ENCODE measurements at places on chromosomes 1 and 21.

- no peaks in the 10 kb centered on the region for H3K27me3 ChIP-seq
- no peak overlapping the region for H3K4me3 ChIP-seq
- H3K4me1 ChIP-seq = no peaks in the 10 kb centered on the region
- H3K36me3 ChIP-seq = no peaks in the 10 kb centered on the region
These were observed 76.4 kb upstream of the IFFO2 start for GRCh38 chr1:19032701-19033514.

DNA sequence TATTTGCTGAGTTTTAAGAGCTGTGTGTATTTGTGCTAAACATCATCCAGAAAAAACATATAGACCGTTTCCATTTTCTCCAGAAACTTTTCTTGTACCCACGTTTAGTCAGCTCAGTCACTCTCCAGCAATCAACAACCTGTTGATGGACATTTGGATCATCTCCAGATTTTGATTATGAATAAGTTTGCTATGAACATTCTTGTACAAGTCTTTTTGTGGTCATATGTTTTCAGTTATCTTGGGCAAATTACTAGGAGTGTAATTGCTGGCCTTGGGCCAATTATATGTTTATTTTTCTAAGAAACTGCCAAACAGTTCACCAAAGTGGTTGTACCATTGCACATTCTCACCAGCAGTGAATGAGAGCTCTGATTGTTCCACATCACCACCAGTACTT lies 221.8 kb downstream of the CENPF start:
- H3K36me3 ChIP-seq = no peaks in the 10 kb centered on the region
- H3K4me3 ChIP-seq = no peak overlapping the region
- no peaks in the 10 kb centered on the region for H3K27me3 ChIP-seq
- no peak overlapping the region for H3K27ac ChIP-seq
- H3K4me1 ChIP-seq = no peaks in the 10 kb centered on the region

DNA sequence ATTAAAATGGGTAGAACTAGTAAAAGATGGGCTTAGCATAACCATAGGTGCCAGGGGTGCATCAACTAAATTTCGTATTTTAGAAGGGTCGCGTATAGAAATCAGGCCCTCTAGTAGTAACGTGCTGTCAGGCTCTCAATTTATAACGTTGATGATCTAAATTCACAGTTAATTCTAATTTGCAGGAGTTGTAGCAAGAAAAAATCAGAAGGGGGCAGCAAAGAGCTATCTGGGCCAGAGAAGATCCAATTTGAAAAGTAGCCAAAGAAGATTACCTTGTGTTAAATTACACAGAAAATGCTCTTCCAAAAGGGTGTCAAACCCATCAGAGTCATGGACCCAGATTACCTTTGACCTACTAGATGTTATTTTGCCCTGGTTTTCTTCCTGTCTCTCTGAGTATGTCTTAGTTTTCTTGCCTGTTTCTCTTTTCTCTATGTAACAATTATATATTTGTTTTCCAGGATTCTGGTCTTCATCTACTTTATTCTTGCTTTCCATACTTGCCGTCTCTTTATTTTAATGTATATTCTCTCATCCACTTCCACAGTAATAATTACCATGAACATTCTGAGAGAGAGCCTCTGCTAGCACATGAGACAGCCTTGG lies 1030.9 kb downstream of the AMY1C start:
- H3K36me3 ChIP-seq = no peaks in the 10 kb centered on the region
- DNase-seq = peak; percentile 35
- H3K4me3 ChIP-seq = no peak overlapping the region
- no peaks in the 10 kb centered on the region for H3K4me1 ChIP-seq
- H3K27me3 ChIP-seq = no peaks in the 10 kb centered on the region
- H3K27ac ChIP-seq = no peak overlapping the region

DNA sequence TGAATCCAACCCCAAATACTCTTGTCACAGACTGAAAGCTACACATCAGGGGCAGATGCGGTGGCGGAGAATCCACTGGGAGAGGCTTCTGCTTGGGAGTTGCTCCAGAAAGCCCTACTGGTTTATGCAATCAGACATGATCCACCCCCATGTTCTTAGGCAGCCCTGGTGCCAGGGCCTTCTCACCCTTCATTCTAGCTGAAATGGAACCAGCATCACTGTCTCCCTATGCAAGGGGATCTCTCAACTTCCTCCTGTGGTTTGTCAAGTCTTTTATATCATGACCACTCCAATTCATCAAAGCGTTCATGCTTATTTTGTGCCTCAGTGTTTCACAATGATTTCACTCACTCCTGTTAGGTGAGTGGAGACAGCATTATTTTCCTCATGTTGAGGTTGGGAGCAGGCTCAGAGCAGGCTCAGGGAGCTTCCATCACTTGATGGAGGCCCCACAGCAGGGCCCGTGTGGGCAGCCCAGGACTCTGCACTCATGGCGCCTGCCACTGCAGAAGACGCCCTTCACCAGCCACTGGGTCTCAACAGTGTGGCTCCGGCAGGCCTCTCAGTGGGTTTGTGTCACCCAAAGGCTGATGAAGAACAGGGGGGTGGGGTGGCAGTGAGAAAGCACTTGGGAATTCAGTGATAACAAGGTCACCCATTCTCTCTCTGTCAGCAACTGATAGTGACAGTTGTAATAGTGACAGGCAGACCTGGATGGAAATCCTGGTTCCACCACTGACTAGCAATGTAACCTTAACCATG lies 67.1 kb downstream of the CD58 start:
- no peaks in the 10 kb centered on the region for H3K27me3 ChIP-seq
- H3K27ac ChIP-seq = peak overlapping the region; percentile 79
- no peaks in the 10 kb centered on the region for H3K36me3 ChIP-seq
- H3K4me1 ChIP-seq = peaks cover 30% of the 10 kb centered on the region
- no peak overlapping the region for H3K4me3 ChIP-seq

DNA sequence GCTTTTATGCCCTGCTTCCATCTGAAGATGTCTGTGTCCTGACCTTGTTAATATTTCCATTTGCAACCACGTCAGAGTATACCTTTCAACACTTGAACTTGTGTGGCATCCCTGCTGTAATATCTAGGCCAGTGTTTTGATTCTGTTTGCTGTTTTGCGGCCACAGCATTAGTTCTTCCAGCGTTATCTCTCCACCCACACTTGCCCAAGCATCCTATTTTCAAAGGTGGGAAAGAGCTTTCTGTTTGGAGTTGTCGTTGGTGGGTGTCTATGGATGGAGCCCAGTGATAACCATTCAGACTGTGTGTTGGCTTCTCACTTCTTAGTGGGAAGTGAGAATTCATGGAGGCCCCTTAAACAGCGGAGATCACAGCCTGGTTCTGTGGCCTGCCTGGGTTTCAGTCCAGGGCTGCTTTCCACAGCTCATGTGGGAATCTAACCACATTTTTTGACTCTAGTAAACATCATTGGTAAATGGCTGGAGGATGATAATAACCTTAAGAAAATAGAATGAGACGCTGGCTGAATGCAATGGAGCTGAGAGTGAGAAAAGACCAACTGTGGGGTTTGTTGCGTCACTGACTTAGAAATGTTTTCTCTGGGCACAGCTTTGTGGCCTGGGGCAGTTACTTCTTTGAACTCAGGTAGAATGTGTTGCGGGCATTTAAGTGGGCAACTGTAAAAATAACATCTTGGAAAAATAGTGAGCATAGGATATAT lies 7.6 kb downstream of the TENT5C start:
- DNase-seq = peak; percentile 66
- no peaks in the 10 kb centered on the region for H3K27me3 ChIP-seq
- H3K36me3 ChIP-seq = no peaks in the 10 kb centered on the region
- H3K27ac ChIP-seq = peak overlapping the region; percentile 30

GRCh38 chr1:7329868-7330615 lies 441.1 kb upstream of the VAMP3 start:
- no peak overlapping the region for H3K27ac ChIP-seq
- no peaks in the 10 kb centered on the region for H3K36me3 ChIP-seq
- no peak overlapping the region for H3K4me3 ChIP-seq
- peaks cover 2% of the 10 kb centered on the region for H3K27me3 ChIP-seq

DNA sequence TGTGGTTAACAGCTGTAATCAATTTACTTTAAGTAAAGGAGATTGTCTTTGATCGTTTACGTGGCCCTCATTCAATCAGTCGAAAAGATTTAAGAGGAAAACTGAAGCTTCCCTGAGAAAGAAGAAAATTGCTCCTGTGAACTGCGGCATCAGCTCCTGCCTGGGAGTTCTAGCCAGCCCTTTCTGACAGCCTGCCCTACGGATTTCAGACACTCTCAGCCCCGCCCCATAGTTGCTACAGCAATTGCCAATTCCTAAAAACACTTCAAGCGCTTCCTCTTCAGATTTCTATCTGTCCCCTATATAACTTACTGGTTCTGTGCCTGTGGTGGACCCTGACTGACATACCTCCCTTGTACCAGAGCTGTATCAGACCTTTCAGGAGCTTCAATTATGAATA lies 277.6 kb downstream of the DSCAM start:
- H3K4me3 ChIP-seq = no peak overlapping the region
- no peak overlapping the region for H3K27ac ChIP-seq

DNA sequence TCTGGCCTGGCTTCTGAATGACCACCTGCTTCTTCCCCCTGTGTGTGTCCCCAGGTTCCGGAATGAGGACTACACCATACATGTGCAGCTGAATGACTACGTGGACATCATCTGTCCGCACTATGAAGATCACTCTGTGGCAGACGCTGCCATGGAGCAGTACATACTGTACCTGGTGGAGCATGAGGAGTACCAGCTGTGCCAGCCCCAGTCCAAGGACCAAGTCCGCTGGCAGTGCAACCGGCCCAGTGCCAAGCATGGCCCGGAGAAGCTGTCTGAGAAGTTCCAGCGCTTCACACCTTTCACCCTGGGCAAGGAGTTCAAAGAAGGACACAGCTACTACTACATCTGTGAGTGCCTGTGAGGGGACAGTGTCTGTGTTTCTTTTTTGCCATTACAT lies 3.6 kb downstream of the EFNA1 start:
- no peak overlapping the region for H3K27ac ChIP-seq
- DNase-seq = no peak
- no peak overlapping the region for H3K4me3 ChIP-seq
- no peaks in the 10 kb centered on the region for H3K27me3 ChIP-seq
- H3K36me3 ChIP-seq = no peaks in the 10 kb centered on the region

GRCh38 chr1:88441022-88441421 lies 243.1 kb upstream of the PKN2 start:
- no peaks in the 10 kb centered on the region for H3K27me3 ChIP-seq
- no peak overlapping the region for H3K4me3 ChIP-seq
- no peak for DNase-seq
- no peaks in the 10 kb centered on the region for H3K36me3 ChIP-seq
- no peaks in the 10 kb centered on the region for H3K4me1 ChIP-seq
- H3K27ac ChIP-seq = no peak overlapping the region

DNA sequence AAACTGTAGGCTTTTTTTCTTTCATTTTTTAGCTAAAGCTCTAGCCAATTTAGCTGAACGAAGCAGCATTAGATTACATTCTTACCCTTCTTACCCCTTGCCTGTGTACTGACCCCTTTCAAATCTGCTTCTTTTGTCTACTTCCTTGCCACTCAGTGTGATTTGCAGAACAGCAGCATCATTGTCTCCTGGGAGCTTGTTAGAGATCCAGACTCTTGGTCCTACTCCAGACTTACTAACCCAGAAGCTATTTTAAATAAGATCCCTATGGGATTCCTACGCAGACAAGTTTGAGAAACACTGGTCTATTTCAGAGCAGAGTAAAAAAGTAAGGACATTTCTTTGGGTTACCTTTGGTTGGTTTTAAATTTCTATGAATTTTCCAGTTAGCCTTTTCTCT lies 13.8 kb downstream of the LRRC39 start:
- no peak overlapping the region for H3K4me3 ChIP-seq
- no peak overlapping the region for H3K27ac ChIP-seq
- no peak for DNase-seq
- no peaks in the 10 kb centered on the region for H3K27me3 ChIP-seq
- no peaks in the 10 kb centered on the region for H3K4me1 ChIP-seq

DNA sequence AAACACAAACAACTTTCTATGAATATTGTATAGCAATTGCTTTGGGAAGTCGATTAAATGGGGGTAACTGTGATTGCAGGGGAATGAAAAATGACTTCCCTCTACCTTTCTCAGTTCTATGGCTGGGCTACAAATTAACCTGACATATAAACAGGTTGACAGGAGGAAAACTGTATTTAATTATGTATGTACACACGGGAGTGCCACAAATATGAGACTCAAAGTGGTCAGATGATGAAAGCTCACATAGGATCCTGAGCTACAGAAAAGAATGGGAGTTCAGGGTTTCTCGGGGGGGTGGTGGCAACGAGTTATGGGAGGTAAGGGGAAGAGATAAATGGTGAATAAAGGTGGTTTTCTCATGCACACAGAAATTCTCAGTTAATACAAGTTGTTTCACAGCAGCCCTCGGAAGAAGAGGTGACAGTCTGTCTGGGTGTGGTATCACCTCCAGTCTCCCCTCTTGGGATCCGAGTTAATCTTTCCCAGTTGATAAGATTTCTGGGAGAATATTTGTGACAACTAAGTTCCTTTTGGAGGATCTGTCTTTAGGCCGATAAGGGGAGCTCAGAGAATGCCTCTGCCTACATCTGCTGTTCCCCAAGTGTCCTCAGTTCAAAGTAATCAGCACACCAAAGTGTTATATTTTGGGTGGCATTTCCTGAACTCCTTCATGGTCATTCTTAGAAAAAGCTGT lies 26.3 kb downstream of the GADD45A start:
- no peaks in the 10 kb centered on the region for H3K27me3 ChIP-seq
- H3K4me1 ChIP-seq = no peaks in the 10 kb centered on the region
- no peaks in the 10 kb centered on the region for H3K36me3 ChIP-seq
- no peak overlapping the region for H3K4me3 ChIP-seq
- H3K27ac ChIP-seq = no peak overlapping the region

- no peak for DNase-seq
- no peak overlapping the region for H3K27ac ChIP-seq
- peaks cover 10% of the 10 kb centered on the region for H3K4me1 ChIP-seq
These were observed 269.6 kb downstream of the GRIK1 start for GRCh38 chr21:29670228-29670627.

GRCh38 chr21:45299864-45300785 lies 12.4 kb upstream of the POFUT2 start:
- H3K4me1 ChIP-seq = no peaks in the 10 kb centered on the region
- no peak overlapping the region for H3K27ac ChIP-seq
- H3K27me3 ChIP-seq = no peaks in the 10 kb centered on the region
- no peak overlapping the region for H3K4me3 ChIP-seq

- H3K27ac ChIP-seq = no peak overlapping the region
- no peak for DNase-seq
- no peaks in the 10 kb centered on the region for H3K36me3 ChIP-seq
- no peak overlapping the region for H3K4me3 ChIP-seq
These were observed 3.4 kb downstream of the DCST1 start for GRCh38 chr1:155037043-155037442.

GRCh38 chr1:225113265-225113664 lies 183.8 kb downstream of the DNAH14 start:
- H3K27me3 ChIP-seq = no peaks in the 10 kb centered on the region
- no peaks in the 10 kb centered on the region for H3K36me3 ChIP-seq
- no peaks in the 10 kb centered on the region for H3K4me1 ChIP-seq
- no peak for DNase-seq
- H3K27ac ChIP-seq = no peak overlapping the region

Data from common myeloid progenitor, CD34-positive (primary cell).